Cerebellar cortex (tissue), 1 donor: ENCODE measurements at places on chromosomes 13 and 19.
A peak's percentile ranks its signal among the peaks of the same experiment; 100 is the strongest.

GRCh38 chr13:112248862-112249592 is 127.1 kb upstream of the SPACA7 start:
- DNase-seq = no peak

DNA sequence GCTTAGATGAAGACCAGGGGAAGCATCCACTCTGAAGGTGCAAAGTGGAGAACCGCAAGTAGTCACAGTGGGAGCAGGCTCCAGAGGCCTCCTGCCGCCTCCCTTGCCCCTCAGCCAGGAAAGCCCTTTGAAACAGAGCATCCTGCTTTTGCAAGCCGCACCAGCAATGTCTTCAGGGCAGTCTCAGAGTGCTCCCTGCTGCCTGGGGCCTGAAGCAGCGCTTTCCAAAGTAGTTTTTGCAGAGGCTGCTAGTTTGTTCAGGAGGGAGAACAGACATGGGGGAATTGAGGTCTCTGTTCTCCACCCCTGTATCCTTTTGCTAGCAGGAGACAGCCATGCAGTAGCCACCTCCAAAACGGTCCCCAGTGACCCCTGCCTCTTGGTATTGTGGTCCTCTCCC is 15.8 kb upstream of the POP4 start:
- no peak for DNase-seq

DNA sequence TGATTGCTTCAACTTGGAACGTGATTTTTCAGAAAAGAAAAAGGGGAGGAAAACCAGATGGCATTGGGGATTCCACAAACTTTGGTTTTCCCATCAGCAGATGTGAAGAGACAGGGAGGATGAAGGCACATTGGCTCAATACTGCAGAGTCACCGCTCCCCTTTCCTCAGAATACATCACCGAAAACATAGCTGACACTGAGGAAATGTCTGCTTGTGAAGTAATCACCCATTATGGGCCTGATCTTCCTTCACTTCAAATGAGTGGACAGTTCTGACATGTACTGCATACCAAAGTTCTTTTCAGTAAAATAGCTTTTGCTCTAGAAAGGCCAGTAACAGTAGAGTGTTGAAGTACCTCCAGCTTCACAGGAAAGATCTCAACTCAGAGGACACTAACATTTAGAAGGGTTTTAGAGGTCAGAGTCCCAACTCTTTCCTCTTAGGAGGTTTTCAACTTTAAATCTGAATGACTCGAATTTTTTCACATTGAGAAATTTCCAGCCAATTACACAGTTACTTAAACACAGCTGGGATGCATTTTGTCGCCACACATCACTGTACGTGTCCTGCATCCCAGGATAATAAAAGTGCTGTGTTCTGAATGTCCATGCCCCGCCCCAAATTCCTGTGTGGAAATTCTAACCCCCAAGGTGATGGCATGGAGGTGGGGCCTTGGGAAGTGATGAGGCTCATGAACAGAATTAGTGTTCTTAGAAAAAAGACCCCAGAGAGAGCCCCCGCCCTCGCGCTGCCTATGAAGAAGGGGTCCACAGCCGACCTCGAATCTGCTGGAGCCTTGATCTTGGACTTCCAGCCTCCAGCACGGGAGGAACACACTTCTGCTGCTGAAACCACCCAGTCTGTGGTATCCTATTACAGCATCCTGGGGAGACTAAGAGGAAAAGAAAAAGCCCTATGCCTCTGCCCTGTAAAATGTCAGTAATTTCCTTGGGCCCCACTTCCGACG is 77.7 kb downstream of the COL4A1 start:
- DNase-seq = no peak

- DNase-seq = peak; percentile 91
Measured at GRCh38 chr19:1592755-1593500, at the start of gene MBD3. Gene MBD3 (minus strand): TSS chr19:1592865. CDS start chr19:1592631, 234 bp downstream.

DNA sequence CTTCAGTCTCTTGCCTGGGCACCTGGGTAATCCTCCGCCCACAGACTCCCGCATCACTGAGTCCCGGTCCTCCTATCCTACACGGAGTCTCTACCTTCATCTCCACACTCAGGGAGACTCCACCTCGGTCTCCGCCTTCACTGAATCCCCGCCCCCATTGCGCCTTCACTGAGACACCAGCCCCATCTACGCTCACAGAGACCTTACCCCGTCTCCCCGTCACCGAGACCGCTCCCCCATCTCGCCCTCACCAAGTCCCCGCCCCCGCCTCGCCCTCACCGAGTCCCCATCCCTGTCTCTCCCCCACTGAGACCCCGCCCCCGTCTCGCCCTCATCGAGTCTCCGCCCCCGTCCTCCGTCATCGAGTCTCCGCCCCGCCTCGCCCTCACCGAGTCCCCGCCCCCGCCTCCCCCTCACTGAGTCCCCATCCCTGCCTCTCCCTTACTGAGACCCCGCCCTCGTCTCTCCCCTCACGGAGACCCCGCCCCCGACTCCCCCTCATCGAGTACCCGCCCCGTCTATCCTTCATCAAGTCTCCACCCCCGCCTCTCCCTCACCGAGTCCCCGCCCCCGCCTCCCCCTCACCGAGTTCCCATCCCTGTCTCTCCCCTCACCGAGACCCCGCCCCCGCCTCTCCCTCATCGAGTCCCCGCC is 23.1 kb upstream of the ZNF846 start:
- peak; percentile 93 for DNase-seq

DNA sequence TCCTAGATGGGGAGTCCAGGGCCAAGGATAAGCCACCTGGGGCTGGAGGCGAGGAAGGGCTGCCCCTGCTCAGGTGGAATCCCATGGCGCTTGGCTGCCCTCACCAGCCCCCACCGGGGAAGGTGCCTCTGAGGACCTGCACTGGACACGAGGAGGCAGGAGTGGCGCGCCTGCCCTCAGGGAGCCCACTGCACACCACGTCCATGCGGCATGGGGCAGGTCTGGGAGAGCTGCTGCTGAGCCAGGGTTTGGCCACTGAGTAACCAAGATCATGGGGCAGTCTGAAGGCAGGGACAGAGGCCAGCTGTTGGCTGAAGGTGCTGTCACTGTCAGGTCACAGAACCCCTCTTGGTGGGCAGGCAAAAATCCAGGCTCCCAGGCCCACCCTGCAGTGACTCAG is 25.9 kb downstream of the ELAVL1 start:
- no peak for DNase-seq
